Smooth muscle cell of the pulmonary artery (primary cell): ENCODE measurements at places on chromosomes 5 and 9. TPM values are rescaled to one million over a fixed set of nuclear protein-coding genes. Genes with fewer than 3 reads are reported as not detected.

Gene TYRP1
- total RNA-seq, result 0.07 and 2.5 TPM in 2 replicates

Gene GLIPR2
- total RNA-seq, result 18.8 and 27.0 TPM in 2 replicates

Gene ARID3C
- 0.13 and 0.36 TPM in 2 replicates for total RNA-seq

Gene AJM1
- 3.6 and 4.0 TPM in 2 replicates for total RNA-seq

Gene COL23A1
- 0.10 and 0.13 TPM in 2 replicates for total RNA-seq

Gene NXNL2
- 1.1 and 1.3 TPM in 2 replicates for total RNA-seq

Gene GTF3C5
- 23.8 and 27.5 TPM in 2 replicates for total RNA-seq

Gene ELOVL7
- total RNA-seq, result 0.07 TPM in 1 of 2 replicates, not detected in the other

Gene ANKRD18A
- not detected in 2 replicates for total RNA-seq

Gene NUTM2G
- total RNA-seq, result not detected in 2 replicates

Gene FYB1
- 0.03 and 0.07 TPM in 2 replicates for total RNA-seq

Gene WNK2
- total RNA-seq, result not detected in 2 replicates

Gene HBEGF
- 4.6 and 10.7 TPM in 2 replicates for total RNA-seq

Gene MYMK
- not detected in 2 replicates for total RNA-seq

Gene ISL1
- 0.03 and 0.20 TPM in 2 replicates for total RNA-seq

Gene PRR7
- total RNA-seq, result 5.7 and 11.4 TPM in 2 replicates

Gene ADGRD2
- total RNA-seq, result not detected in 2 replicates

Gene PHF24
- total RNA-seq, result 0.07 and 0.10 TPM in 2 replicates

Gene IFNA13
- total RNA-seq, result not detected in 2 replicates

Gene SAXO1
- under 0.01 TPM in 1 of 2 replicates, not detected in the other for total RNA-seq

Gene CHSY3
- 22.8 and 41.9 TPM in 2 replicates for total RNA-seq

Gene PCDHB11
- 0.69 and 0.85 TPM in 2 replicates for total RNA-seq

Gene FBP2
- not detected in 2 replicates for total RNA-seq

Gene RNF180
- 6.0 and 7.6 TPM in 2 replicates for total RNA-seq

Gene ABLIM3
- total RNA-seq, result 37.7 and 38.4 TPM in 2 replicates

Gene C9orf43
- total RNA-seq, result 0.13 and 0.69 TPM in 2 replicates

Gene FER
- total RNA-seq, result 31.2 and 38.0 TPM in 2 replicates

Gene SPATA6L
- 0.39 and 0.46 TPM in 2 replicates for total RNA-seq

Gene CTXN3
- total RNA-seq, result not detected in 2 replicates

Gene FOXE1
- total RNA-seq, result 0.07 TPM in 1 of 2 replicates, not detected in the other

Gene TGFBI
- 2,858 and 4,254 TPM in 2 replicates for total RNA-seq

Gene FAXDC2
- total RNA-seq, result 4.3 and 7.4 TPM in 2 replicates

Gene ANGPTL2
- total RNA-seq, result 43.4 and 104 TPM in 2 replicates

Gene SHISAL2B
- total RNA-seq, result not detected in 2 replicates

Gene PAX5
- not detected in 2 replicates for total RNA-seq

Gene SHOC1
- total RNA-seq, result under 0.01 TPM in 1 of 2 replicates, not detected in the other

Gene GABRG2
- not detected in 2 replicates for total RNA-seq

Gene GABRA1
- 0.17 TPM in 1 of 2 replicates, not detected in the other for total RNA-seq

Gene WNT8A
- total RNA-seq, result not detected in 2 replicates

Gene CDH9
- total RNA-seq, result not detected in 2 replicates

Gene FRRS1L
- 0.07 and 0.10 TPM in 2 replicates for total RNA-seq

Gene PCDHA5
- 0.07 TPM in 2 replicates for total RNA-seq

Gene CDO1
- 10.9 and 12.5 TPM in 2 replicates for total RNA-seq

Gene IFNE
- 10.4 and 30.1 TPM in 2 replicates for total RNA-seq

Gene SHC3
- 12.6 and 57.2 TPM in 2 replicates for total RNA-seq

Gene SLC26A2
- 19.2 and 21.4 TPM in 2 replicates for total RNA-seq

Gene IFNA21
- not detected in 2 replicates for total RNA-seq

Gene ITK
- total RNA-seq, result not detected in 2 replicates

Gene DNAI1
- 0.03 TPM in 1 of 2 replicates, not detected in the other for total RNA-seq

Gene RASEF
- 0.07 TPM in 2 replicates for total RNA-seq

Gene NRG2
- 0.98 and 1.6 TPM in 2 replicates for total RNA-seq

Gene ANKRD18B
- 0.46 and 1.3 TPM in 2 replicates for total RNA-seq

Gene ZNF483
- 1.1 and 1.6 TPM in 2 replicates for total RNA-seq
